Activated B cell treated with CpG ODN at 0.5 μM for 24 hours (primary cell): ENCODE measurements at places on chromosomes 12 and 14.

GRCh38 chr12:123227581-123228258, 5.2 kb downstream of the MPHOSPH9 start:
- no peak for DNase-seq

GRCh38 chr12:47823422-47824086, 3.9 kb upstream of the HDAC7 start:
- DNase-seq = no peak

GRCh38 chr12:67647181-67647798, 1.3 kb upstream of the DYRK2 start:
- no peak for DNase-seq

GRCh38 chr12:77835969-77836368, 5.3 kb downstream of the NAV3 start:
- no peak for DNase-seq

GRCh38 chr12:19482036-19482435, 42.7 kb downstream of the AEBP2 start:
- DNase-seq = no peak

DNA sequence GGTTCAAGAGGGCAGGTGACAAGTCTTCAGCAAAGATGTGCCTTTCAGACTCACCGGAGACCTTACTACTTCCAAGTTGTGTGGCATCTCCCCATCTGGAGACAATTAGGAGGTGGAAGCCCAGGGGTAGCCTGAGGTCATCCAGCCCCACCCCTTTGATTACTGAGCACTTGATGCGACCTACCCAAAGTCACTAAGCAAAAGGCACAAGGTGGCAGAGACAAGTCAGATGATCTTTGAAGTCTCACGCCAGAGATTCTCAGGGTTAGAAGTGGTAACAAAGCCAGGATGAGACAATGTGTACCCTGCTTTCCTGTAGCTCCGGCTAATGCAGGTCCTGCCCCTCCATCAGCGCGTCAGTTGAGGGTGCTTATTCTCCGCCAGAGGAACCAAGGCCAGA, 1.4 kb upstream of the FOXN3 start:
- no peak for DNase-seq

DNA sequence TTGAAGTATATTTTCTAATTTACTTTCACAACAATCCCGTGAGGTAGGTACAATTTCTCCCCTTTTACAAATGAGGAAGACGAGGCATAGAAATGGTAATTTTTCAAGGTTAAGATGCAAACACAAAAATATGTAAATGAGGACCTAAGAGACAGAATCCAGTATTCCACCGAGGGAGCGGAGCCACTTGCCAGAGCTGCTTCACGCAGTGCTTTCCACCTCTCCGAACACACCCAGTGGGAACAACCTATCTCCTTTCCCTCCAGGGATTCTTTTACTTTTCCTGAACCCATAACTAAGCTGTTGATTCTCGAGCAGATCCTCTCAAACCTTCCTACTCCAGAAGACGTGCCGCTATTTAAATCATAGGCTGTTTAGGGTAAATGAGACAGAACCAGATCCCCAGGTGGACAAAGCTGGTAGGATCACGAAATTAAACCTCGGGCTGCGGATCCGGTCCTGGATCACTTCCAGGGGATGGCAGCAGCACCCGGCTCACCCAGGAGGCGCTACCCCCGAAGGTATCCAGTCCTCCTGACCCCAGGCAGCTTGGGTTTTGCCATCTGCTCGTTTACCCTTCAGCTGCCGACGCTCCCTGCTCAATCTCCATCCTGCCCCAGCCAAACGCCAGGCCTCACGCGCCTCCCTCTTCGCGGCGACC, 1.5 kb downstream of the DDHD1 start:
- no peak for DNase-seq

DNA sequence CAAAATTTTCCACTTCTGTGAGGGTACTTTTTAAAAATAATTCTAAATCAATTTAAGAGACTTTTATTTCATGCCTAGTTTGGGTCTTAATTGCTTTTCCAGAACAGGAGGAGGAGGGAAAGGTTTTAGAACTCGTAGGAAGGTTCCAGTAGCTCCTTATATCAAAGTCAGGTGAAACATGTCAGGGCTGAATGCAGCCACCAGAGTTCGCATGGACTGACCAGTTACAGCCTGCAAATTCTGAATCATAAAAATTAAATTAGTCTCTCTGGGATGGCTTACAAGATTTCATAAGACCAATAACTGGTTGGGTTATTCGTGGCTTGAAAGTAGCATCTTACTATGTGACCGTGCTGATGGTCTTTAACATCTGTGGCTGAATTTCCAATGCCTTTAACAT, 397 bp downstream of the BDKRB1 start:
- no peak for DNase-seq

GRCh38 chr12:54159140-54159539, 29.6 kb downstream of the SMUG1 start:
- DNase-seq = no peak

DNA sequence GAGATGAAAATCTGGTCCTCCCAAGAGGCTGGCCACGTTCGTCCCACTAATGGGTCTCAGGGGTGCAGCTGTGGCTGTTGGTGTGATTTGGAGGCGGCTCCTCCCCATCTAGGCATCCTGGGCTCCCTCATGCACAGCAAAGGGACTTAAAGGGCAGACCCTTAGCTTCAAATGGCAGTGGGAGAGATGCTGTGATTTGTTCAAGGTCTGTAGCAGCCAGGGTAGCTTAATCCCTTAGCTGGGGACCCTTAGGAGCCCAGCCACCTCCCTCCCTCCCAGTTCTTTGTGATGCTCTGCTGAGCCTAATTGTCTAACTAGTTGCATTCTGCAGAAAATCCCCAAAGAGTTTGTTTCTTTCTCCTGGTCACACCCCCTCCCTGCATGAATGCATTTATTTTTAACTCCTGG, 18.3 kb downstream of the DYRK4 start:
- no peak for DNase-seq

- DNase-seq = no peak
Observed at GRCh38 chr14:58744801-58745394, 107.1 kb downstream of the DACT1 start.

- no peak for DNase-seq
Observed at GRCh38 chr12:18294889-18295288, 33.6 kb downstream of the PIK3C2G start.

- no peak for DNase-seq
Observed at GRCh38 chr12:107309020-107309419, 215.7 kb upstream of the CRY1 start.

DNA sequence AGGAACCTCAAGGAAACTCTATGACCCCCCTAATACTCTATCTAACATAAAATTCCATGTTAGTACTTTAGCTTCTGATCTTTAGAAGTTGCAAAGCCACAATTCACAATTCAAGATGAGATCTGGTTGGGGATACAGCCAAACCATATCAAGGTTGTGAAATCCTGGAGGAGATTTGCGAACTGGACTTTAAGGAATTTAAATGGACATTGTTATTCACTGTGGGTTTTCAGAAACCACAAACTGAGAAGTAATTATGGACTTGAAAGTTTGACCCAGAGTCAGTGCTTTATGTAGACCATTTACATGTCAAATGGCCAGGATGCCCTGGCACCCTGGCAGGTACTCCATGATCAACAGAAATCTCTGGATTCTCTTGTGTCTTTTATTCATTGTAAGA, 14.2 kb upstream of the CDKL1 start:
- no peak for DNase-seq

DNA sequence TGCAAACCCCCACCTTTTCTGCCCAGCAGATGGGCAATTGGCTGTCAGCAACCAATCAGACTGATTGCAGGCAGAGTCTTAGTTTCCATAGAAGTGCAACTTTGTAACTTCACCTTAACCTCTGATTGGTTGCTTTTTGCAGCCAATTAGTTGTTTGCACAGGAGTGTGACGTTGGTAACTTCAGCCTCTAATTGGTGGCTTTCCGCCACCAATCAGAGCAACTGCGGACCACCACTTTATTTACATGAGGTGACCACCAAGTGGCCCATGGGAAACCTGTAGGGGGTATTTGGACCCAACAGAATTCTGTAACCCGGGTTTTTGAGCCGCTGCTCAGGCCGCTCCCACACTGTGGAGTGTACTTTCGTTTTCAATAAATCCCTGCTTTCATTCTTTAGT, 32.3 kb downstream of the CDKN1B start:
- no peak for DNase-seq

- no peak for DNase-seq
Observed at GRCh38 chr12:115871714-115872113, 405.8 kb downstream of the MED13L start.

- peak; percentile 65 for DNase-seq
Observed at GRCh38 chr12:71662849-71663560, 643 bp downstream of the ZFC3H1 start.

DNA sequence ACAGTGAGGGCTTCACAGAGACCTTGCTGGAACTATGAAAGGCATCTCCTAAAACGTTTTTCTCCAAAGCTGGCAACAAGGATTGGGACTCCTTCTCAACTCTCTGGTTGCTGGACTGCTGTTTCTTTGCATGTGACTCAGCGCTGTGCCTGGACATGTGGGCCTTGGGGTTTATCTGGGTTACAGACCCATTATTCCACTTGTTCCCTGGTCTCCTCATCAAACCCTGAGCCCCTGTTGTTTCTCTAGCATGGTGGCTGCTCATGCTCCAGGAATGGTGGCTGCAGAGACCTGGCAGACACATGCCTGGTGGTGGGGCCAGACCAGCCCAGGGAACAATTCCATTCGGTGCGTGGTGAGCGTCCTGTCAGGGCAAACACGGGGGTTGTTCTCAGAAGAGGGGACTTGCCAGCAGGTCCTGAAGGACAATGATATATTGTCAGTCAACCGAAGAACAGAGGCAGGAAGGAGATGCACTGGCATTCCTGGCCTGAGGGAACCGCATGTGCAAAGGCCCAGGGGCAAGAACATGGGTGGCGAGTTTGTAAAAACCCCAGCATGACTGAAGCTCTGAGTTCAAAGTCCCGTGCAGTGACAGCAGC, 320.1 kb upstream of the RTL1 start:
- no peak for DNase-seq

GRCh38 chr12:96878704-96879103, 28.4 kb upstream of the NEDD1 start:
- no peak for DNase-seq

DNA sequence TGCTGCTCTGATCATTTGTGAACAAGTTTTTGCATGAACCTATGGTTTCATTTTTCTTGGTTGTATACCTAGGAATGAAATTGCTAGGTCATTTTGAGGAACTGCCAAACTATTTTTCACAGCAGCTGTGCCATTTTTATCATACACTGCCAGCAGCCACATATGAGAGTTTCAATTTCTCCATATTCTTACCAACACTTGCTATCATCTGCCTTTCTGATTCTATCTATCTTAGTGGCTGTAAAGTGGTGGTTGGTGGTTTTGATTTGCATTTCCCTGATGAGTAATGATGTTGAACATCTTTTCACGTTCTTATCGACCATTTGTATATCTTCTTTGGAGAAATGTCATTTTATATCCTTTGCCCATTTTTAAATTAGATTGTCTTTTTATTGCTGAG, 146.1 kb downstream of the C12orf75 start:
- DNase-seq = no peak

GRCh38 chr14:38016497-38016896, 191.2 kb upstream of the SSTR1 start:
- no peak for DNase-seq

DNA sequence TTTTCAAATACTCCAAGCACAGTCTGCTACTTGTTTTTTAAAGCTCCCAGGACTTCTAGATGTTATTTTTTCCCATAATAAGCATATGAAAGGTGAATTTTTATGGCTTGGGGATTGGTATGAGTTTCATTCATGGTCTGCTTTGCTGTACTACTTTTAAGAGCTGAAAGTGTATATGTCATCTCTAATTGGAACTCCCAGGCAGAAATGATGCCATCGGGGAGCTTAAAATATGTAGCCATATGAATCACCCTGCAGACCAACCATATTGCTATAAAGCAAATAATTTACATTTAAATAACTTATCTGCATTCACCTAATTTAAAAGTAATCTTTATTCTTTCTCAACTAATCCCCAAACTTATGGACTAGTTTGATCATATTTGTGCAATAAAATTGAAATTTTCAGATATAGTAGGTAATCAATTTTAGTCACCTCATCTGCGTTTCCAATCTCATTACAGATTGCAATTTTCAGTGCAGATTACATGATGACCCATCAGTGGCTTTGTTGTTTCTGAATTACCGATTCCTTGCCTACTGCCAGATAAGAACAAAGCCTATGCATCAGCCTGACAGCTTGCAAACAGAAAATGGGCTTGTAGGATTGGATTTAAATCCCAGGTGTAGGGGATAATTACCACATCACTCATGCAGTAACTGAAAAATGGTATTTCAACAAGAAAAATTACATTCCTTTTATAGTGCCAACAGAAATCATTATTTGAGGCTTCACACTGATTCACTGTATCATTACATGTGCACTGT, 689.4 kb downstream of the NOVA1 start:
- no peak for DNase-seq

- no peak for DNase-seq
Observed at GRCh38 chr12:26668230-26668629, 164.8 kb downstream of the ITPR2 start.

GRCh38 chr14:105066240-105067071, 1.2 kb upstream of the GPR132 start:
- no peak for DNase-seq

GRCh38 chr12:90281154-90281868, 572.7 kb upstream of the ATP2B1 start:
- DNase-seq = no peak

- no peak for DNase-seq
Observed at GRCh38 chr12:92434607-92435025, 268.2 kb upstream of the PLEKHG7 start.

- no peak for DNase-seq
Observed at GRCh38 chr14:75306927-75307699, 28.5 kb downstream of the FOS start.

- no peak for DNase-seq
Observed at GRCh38 chr12:78386871-78387270, 477.7 kb upstream of the SYT1 start.

DNA sequence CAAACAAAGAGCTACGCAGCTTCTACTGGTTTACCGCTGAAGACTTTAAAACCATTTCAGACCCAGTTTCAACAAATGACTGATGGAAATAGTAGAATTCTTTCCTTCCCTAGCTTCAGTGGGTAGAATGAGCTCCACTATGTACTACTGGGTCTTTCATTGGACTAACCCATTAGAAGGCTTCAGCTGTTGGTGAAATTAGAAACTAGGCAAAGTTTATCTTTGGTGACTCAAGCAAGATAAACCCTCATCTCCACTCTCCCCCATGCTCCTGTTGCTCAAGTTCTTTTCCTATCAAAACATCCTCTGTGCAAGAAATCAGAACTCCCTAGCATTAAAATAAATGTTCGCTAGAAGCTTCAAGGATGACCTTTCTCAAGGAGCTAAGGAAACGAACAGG, 159.2 kb downstream of the PAWR start:
- no peak for DNase-seq

DNA sequence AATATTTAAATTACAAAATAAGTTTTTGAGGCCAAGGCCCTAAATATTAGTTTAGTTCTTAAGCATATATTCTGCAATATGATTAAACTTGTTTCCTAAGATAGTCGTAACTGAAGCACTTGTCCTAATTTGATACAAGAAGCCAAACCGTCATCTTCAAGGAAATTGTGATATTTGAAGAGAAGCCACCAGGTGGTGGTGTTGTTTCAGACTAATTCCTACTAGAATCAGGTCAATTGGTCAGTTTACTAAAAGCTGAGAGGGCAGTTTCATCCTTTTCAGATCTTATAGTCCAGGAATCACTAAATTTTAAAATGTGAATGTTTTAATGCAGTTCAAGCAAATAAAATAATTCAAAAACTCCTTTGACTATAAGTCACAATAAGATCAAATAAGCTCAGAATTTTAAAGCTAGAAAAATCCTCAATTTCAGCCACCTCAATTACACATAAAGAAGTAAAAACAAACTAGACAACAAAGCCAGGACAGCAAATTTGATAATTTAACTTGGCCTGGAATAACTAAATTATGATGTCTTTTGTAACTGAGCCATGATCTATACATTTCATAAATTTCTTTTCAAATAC, 7.1 kb upstream of the ARL1 start:
- DNase-seq = no peak
